ENCODE measurements at places on chromosomes 12 and 14.
A peak's percentile ranks its signal among the peaks of the same experiment; 100 is the strongest.

DNA sequence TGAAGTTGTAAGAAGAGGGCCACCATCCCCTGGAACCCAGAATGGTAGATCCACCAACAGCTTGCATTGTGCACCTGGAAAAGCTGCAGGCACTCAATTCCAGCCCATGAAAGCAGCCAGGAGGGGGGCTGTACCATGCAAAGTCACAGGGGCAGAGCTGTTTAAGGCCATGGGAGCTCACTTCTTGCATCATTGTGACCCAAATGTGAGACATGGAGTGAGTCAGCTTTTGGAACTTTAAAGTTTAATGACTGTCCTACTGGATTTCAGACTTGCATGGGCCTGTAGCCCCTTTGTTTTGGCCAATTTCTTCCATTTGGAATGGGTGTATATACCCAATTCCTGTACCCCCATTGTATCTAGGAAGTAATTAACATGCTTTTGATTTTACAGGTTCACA, 50.8 kb downstream of the SLC16A7 start:
- DNase-seq, result no peak

- DNase-seq, result no peak
Observed at GRCh38 chr12:79692860-79693577, 2.3 kb upstream of the PAWR start.

- no peak for DNase-seq
Observed at GRCh38 chr14:28778138-28779117, 11.8 kb downstream of the FOXG1 start.

GRCh38 chr12:4734625-4735340, 14.6 kb downstream of the GALNT8 start:
- no peak for DNase-seq

DNA sequence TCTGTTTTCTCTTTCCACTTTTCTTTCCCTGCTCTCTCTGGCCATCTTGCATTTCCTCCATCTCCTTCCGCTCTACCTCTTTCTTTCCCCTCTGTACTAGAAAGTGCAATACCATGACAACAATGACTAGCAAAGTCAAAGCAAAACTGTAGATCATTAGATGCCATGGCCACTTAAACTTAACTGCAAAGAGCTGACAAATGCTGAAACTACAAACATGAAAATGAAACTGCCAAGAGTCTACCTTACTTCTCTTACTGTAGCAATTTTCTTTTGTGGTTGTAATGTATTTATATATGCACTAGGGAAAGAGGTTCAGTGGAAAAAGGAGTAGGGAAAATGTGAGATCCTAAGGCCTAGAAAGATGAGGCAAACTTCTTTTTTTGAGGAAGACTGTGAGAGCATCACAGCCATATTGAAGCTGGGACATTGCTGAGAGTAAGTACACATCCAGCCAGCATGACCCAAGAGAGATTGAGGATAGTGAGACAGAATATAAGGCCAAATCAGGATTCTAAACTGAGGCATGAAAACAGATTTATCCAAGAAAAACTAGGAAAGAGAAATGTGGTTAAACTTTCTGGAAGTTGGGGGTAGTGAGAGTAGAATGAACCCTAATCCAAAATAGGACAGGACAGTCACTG, 276.6 kb upstream of the NAV3 start:
- no peak for DNase-seq

DNA sequence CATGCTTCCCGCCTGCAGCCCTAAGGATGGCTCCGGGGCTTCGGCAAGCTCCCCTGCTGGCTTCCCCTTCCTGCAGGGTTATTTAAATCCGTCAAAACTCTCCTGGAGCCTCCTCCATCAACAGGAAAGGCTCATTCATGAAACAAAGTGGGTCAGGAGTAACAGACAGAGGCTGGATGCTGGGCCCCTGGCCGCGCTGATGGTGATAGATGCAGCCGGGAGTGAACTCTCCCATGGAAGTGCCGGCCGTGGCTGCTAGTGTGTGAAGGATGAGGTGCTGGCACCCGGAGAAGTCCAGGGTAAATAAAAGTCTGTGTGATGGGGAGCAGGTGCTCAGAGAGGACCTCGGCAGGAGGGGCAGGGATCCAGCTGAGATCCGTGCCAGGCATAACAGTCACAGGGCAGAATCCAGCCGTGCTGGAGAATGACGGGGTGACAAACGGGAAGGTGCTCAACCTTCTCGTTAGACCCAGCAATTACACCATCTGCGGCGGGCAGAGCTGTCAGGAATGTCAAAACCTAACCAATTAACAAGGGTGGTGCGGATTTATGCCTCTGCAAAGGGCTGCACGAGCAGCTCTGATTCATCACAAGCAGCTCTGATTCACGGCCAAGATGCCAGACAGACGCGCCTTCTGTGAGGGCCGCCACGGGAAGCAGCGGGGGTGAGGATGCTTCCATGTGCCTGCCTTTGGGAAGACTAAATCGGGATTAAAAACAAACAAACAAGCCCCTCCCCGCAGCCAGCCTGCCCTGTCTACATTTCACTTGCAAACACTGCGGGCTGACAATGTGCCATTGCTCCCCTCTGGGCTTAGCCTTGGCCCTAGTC, 55.6 kb downstream of the SYNE3 start:
- no peak for DNase-seq

- no peak for DNase-seq
Observed at GRCh38 chr14:103445806-103446205, 60.6 kb downstream of the MARK3 start.

GRCh38 chr12:89882050-89882449, 173.4 kb upstream of the ATP2B1 start:
- DNase-seq, result peak; percentile 81

GRCh38 chr12:2691345-2692071, 103.3 kb upstream of the FKBP4 start:
- DNase-seq, result no peak

- DNase-seq, result no peak
Observed at GRCh38 chr12:15620741-15621539, 168.2 kb downstream of the EPS8 start.

GRCh38 chr12:85920324-85920947, 46.3 kb downstream of the NTS start:
- peak; percentile 66 for DNase-seq

GRCh38 chr12:45666396-45666795, 63.1 kb upstream of the ARID2 start:
- DNase-seq, result peak; percentile 86

GRCh38 chr12:53747095-53747494, 4.7 kb downstream of the CISTR start:
- DNase-seq, result no peak

DNA sequence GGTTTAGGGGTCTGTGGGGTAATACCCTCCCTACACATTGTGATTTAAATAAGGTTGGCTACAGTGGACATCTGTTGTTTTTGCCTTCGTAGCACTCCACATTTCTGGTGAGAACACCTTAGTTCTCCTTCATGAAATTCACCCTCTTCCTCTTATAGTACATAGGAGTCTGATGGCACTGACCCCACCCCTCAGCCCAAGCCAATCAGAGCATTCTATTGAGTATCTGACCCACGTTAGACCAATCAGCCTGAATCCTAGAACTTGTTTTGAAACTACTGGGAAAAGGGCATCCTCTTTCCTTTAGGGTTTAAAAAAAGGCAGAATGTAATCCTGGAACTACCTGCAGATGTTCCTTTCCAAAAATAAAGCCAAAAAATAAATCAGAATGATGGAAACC, 15.8 kb upstream of the LRRC9 start:
- no peak for DNase-seq

- DNase-seq, result peak; percentile 52
Observed at GRCh38 chr14:57232006-57232405, 36.7 kb downstream of the EXOC5 start.

DNA sequence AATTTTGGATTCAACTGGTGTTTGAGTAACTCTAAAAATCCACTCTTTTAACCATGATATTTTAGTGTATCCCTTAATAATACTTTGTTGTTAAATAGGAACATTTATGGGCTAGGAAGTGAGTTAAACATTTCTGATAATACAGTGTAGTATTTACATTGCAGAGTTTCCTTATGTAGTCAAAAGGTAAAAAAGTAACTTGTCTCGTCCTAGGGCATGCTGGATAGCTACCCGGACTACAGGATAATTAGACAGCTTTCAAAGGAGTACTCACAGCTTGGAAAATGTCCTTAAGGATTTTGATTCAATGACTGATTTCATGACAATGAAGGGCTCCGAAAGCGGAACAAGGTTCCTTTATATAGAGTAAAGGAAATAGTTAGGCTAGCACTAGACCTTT, 14.5 kb upstream of the KITLG start:
- DNase-seq, result no peak

DNA sequence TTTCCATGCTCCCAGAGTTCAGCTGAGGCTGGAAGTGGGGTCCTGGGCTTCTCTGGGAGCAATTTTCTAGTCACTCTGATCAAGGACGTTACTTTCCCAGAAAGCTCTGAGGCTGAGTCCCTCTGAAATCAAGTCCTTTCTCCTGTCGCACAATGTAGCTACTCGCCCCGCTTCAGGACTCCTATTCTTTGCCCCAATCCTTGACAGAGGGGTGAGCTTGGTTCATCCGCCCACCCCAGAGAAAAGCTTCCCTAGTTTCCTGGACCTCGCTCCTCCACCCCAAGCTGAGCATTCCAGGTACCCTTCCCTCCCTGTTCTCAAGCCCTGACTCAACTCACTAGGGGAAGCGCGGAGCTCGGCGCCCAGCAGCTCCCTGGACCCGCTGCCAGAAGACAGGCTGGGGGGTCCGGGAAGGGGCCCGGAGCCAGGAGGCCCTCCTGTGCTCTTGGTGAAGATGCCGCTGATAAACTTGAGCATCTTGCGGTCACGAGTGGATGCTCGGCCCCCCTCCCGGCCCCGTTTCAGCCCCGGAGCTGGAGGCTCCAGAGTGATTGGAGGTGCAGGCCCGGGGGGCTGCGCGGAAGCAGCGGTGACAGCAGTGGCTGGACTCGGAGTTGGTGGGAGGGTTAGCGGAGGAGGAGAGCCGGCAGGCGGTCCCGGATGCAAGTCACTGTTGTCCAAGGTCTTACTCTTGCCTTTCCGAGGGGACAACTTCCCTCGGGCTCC, 1.6 kb downstream of the AGAP2 start:
- DNase-seq, result no peak

DNA sequence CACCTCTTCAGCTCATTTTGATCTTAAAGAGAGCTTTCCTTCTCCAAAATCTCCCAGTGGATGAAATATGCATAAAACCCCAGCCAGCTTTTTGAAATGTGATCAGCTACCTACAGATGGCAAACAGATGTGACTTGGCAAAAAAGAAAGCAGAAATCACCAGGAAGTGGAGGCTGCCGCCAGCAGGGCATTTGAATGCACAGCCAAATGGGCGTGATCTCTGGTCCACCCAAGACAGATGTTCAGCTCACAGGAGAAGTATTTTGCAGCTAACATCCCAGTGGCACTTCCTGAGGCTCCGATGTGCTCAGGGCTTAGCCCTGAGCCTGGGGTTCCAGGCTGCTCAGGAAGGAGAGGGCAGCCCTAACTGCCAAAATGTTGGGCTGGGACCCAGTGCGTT, 78.3 kb downstream of the LGMN start:
- peak; percentile 54 for DNase-seq

- no peak for DNase-seq
Observed at GRCh38 chr14:102105369-102105768, 18.5 kb upstream of the HSP90AA1 start.

GRCh38 chr14:77681196-77682157, 26.3 kb downstream of the ALKBH1 start:
- DNase-seq, result peak; percentile 9

DNA sequence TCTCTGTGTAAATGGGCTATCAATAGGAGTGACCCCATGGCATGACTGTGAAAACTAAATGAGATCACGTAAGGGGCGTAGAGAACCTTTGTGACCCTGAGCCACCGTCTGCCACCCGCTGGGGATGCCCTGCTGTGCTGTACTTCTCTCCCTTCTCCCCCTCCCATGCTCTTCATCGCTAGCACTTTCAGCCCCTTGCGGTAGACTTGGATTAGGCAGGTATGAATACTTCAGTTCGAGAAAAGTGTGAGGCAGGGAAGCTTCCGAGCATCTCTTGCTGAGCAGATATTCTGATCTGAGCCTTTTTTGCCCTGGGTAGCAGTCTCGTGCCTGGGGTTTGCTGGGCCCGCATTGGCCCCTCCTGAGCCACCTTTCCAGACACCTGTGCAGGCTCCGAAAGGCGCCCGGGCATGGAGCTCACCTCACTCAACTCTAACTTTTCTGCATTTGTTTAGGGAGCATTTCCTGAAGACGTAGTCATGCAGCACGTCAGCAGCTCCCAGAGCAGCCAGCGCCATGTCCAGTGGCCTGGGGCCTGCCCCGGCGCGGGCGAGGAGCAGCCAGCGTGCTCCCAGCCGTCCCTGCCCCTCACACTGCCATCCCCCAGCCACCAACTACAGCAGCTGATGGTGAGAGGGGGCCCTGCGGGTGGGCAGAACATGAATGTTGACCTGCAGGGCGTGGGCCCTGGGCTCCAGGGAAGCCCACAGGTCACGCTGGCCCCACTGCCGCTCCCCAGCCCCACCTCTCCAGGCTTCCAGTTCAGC, 40.4 kb downstream of the DDX51 start:
- no peak for DNase-seq

DNA sequence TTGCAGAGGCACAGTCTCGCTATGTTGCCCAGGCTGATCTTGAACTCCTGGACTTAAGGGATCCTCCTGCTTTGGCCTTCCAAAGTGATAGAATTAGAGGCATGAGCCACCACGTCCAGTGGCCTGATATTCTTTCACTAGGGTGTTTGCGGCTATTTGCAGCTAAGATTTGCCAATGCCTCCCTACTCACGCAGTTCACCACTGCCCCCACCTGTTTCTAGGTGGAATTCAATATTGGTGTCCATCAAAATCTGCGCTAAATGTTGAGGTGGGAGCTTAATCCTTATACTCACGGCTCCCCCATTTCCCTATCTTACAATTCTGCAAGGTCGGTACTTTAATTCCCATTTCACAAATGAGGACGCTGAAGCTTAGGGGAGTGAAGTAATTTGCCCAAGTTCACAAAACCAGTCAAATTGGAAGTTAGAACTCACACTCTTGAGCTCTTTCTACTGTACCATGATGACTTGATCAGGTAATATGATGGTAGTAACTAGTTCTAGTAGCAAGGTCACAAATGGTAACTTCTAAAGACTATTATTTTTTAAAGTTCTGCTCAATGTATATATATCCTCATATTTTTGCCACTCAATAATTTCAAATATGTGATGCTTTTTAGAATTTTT, 22.1 kb upstream of the LRRC9 start:
- DNase-seq, result peak; percentile 75

DNA sequence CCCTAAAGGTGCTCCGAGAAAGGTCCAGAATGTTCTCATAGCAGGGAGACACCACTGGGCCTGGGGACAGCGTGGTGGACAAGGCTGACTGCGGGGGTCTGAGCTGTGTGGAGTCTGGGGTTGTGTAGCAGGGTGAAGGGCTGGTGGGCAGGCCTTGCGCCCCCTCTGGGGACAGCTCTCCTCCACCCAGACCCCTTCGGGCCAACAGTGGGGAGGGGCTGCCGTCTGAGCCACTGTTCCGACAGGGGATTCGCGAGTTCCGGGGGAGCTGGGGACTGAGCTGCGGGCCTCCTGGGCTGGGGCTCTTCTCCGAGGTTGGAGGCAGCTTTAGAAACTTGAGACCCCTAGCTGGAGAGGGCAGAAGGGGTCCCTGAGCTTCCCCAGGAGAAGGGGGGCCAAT, 32.1 kb downstream of the NCKAP5L start:
- DNase-seq, result no peak

- DNase-seq, result no peak
Observed at GRCh38 chr12:44117337-44117736, 281.5 kb downstream of the TMEM117 start.

- no peak for DNase-seq
Observed at GRCh38 chr14:22202313-22202712, 386.7 kb downstream of the DAD1 start.

GRCh38 chr14:74705613-74706500, 7.0 kb downstream of the AREL1 start:
- DNase-seq, result no peak
